ENCODE measurements at places on chromosomes 12 and 14.

DNA sequence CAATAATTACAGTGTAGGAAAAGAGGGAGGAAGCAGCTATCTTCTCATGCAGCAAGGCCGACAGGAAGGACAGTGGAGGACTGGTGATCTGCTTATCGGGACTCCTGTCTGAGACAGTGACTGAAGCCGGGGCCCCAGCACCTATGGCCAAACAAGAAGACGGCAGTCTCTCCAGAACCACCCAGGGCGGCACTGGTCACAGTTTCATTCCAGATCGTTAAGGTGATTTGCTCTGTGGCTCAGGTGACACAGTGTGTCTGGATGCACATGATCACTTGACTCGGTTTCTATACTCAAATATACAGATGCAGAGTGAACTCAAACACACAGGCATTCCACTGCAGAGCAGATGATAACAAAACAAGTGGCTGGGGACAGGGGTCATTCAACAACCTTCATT lies 52.1 kb upstream of the CORO1C start:
- DNase-seq = no peak

- DNase-seq = no peak
Measured at GRCh38 chr14:46091819-46092218, 559.8 kb downstream of the RPL10L start.

DNA sequence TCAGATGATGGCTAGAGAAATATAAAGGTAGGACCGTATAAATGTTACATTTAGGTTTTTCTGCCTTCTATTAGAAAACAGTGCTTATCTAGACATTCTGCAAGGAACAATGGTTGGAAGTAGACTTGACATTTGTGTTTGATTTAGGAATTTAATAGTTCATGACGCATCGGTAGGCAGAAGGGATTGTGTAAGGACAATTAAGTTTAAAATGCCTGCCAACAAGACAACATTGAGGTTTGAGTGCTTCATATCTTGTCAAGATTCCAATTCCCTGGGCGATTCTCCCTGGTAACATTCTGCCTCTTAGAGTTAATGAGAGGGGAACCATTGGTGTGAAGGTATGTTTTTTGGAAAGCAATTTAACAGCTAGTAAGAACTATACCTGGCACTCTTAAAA lies 186.8 kb upstream of the RBM19 start:
- no peak for DNase-seq

- DNase-seq = no peak
Measured at GRCh38 chr14:99660794-99661193, 15.9 kb downstream of the HHIPL1 start.

All from fibroblast of lung (primary cell).